Stimulated activated CD4-positive, alpha-beta T cell treated with anti-CD3 and anti-CD28 coated beads, Interleukin-12 subunit alpha, Interleukin-12 subunit beta, amount 100 ng/mL, for 48 hours (primary cell): ENCODE measurements at places on chromosomes 7 and 10.
A peak's percentile ranks its signal among the peaks of the same experiment; 100 is the strongest.

- DNase-seq = no peak
Observed at GRCh38 chr10:95745501-95745900, 10.5 kb upstream of the ENTPD1 start.

DNA sequence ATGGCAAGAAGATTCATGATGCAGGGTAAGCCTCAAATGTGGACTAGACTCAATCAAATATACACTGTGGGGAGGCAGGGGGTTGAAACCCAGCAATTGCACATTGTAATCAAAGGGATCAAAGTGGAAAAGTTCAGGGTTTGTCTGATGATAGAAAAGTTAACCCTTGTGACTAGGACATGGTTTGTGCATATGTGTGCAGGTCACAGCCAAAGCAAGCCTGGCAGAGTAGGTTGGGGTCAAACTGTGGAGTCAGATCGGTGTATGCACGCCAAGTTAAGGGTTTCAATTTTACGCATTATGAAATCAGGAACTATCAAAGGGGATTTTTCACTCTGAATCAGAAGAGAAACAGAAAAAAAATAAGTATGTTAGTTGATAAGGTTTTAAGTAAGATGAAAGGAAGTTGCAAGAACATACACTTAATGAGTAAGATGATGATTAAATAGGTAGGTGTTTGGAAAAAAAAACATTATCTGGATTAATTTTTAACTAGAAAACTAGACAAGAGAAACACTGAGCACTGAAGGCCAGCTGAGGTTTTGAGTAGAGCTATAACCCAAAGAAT lies 188.3 kb downstream of the DGKB start:
- no peak for DNase-seq

- DNase-seq = peak; percentile 30
Observed at GRCh38 chr7:98831641-98832221, 38.1 kb downstream of the TMEM130 start.

DNA sequence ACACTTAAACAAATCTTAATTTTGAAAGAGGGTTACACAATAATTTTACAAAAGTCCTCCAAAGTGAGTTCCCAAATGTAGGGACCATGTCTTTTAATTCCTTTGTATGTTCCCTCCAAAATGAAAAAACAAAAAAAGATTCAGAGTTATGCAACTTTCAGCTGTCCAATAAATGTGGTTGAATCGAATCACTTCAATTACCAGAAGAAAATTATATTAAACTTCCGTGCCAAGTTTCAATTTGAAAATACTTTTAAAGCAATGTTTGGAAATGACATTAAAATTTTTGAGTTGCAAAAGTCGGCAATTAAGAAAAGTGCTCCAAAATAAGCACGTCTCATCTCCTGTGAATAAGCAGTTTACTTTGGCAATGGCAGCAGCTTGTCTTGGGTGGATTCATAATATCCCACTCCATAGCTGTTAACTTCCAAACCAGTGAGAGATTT lies 60.3 kb upstream of the C1GALT1 start:
- DNase-seq = no peak

GRCh38 chr7:22596763-22597400 lies 96.9 kb upstream of the STEAP1B start:
- DNase-seq = no peak

GRCh38 chr10:119095640-119096039 lies 8.3 kb upstream of the DENND10 start:
- DNase-seq = no peak
